ENCODE measurements at places on chromosomes 3 and 15.

GRCh38 chr3:143476965-143477640 lies 357.5 kb downstream of the CHST2 start:
- DNase-seq: no peak

GRCh38 chr3:44903314-44903713 lies 28.9 kb downstream of the TGM4 start:
- no peak for DNase-seq

GRCh38 chr15:76345880-76346668 lies 9.5 kb downstream of the ISL2 start:
- DNase-seq: no peak

- no peak for DNase-seq
Measured at GRCh38 chr3:179651687-179652446, 973 bp upstream of the USP13 start.

DNA sequence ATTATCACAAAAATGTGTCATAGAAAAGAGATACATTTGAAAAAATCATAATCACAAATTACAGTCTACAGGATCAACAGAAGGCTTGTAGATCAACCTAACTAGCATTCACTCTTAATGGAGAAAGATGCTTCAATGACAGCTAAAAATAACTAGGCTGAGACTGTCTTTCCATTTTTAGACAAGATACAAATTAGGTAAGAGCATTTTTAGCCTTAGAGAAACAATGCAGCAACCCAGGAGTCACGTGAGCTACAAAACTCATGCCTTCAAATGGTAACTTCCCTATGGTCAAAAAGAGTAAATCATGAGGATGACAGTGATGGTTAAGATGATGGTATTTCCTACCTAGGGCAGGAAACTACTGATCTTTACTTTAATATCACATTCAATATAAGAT lies 415.4 kb downstream of the MAGI1 start:
- no peak for DNase-seq

Data from stimulated activated CD8-positive, alpha-beta memory T cell treated with anti-CD3 and anti-CD28 coated beads, Interleukin-15, amount 100 ng/mL, for 24 hours (primary cell).